Articular chondrocyte of knee joint (primary cell): ENCODE measurements at places on chromosomes 11 and 22. TPM values are rescaled to one million over a fixed set of nuclear protein-coding genes. Genes with fewer than 3 reads are reported as not detected.

The NFAM1 gene
- under 0.01 and 0.11 TPM in 2 replicates for total RNA-seq

The WNT7B gene
- total RNA-seq = 0.22 TPM in 1 of 2 replicates, not detected in the other

The TMEM225 gene
- not detected in 2 replicates for total RNA-seq

The RFPL2 gene
- not detected in 2 replicates for total RNA-seq

The SHANK2 gene
- total RNA-seq = 3.2 and 3.7 TPM in 2 replicates
